NT2/D1 (cell line): ENCODE measurements at places on chromosomes 6 and 20.

- no peak for DNase-seq
These were observed 179.3 kb upstream of the HDDC2 start for GRCh38 chr6:125481056-125481455.

DNA sequence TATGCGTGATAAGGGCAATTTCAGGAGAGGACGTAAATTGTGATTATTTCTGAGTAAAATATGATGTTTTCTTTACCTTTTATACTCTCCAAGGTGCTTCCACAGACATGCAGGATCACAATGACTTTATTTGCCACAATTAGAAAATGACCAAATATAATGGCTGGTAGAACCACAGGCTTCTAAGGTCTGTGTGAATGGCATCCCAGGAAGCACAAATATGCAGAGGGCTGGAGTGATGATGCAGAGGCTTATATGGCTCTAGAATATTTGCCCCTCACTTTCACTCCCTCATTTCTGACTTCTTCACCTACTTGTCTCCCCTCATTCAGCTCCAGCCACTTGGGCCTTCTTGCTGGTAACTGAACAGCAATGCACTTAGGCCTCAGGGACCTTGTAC, 502.1 kb upstream of the MAP3K7 start:
- DNase-seq: no peak

- no peak for DNase-seq
These were observed 35.4 kb downstream of the SLC16A10 start for GRCh38 chr6:111122458-111123286.

DNA sequence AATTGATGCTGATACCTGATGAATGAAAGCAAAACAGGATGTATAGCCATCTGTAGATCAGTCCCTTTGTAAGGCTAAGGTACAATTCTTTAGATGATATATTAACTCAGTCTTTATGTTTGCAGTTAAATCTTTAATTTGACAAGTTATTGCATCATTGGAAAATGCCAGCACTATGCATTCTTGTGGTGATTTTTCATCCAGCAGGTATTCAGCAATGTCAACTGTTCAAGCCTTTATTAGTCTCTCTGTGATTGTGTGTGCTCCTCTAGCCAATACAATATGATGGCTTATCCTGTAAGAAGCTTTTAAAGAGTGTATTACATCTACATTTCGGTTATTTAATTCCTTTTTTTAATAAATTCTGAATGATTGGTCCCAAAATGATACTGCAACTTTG, 34.3 kb downstream of the HLA-DMB start:
- no peak for DNase-seq

GRCh38 chr6:81857812-81858211, 105.3 kb upstream of the TENT5A start:
- DNase-seq: no peak

GRCh38 chr6:125950293-125950692, 6.3 kb upstream of the HINT3 start:
- DNase-seq: peak; percentile 9

DNA sequence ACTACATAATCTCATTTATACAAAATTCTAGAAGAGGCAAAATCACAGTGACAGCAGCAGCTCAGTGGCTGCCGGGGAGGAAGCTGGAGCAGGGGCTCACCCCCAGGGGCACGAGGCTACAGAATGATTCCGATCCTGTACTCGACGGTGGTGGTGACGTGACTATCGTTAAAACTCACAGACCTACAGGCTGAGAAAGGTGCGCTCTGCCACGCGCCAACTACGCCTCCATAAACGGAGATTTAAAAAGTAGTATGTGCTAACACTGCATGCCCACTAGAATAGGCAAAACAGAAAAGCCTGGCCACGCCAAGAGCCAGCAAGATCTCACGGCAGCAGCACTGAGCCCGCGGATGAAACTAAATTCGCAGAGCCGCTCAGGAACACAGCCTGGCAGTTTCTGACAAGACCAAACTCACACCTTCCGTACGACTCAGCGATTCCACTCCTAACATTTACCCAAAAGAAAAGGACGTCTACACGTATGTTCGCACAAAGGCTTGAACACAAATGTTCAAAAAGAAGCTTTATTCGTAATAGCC, 25.2 kb downstream of the TAF4 start:
- no peak for DNase-seq

DNA sequence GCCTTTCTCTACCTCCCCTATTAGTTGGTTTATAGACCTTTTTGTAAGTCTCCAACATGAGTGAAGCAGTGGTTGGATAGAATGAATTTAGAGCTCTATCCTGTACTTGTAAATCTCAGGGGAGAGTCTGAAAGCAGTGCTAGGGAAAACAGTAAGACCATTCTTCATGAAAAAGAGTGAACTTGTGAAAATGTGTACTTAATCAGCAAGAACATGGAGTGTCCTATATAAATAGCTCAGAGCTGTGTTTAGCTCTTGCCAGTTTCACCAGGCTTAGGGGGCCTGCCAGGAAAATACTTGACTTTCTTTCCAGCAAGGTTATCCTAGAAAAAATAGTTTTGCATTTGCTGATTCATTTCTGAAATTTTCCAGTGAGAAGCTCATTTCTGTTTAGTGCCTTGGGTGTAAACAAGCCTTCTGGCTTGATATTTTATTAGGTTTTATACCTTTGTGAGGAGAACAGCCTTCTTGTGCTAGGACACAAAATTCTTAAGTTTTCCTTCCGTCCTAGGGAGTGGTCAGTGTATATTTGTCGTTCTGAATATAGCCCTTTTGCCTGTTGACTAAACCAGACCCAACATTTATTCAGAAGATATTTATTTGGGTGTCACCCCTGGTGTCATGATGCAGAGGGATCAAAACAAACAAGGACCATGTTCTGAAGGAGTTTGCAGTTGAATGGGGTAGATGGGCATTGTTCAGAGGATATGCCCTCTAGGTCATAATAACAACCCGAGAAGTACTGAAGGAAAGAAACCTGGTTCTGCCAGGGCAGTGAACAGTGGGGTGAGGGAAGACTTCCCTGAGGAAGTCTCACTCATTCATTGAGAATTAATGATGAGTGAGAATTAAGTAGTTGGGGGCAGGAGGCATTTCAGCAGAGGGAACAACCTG, 7.6 kb downstream of the ARFGEF2 start:
- DNase-seq: no peak

DNA sequence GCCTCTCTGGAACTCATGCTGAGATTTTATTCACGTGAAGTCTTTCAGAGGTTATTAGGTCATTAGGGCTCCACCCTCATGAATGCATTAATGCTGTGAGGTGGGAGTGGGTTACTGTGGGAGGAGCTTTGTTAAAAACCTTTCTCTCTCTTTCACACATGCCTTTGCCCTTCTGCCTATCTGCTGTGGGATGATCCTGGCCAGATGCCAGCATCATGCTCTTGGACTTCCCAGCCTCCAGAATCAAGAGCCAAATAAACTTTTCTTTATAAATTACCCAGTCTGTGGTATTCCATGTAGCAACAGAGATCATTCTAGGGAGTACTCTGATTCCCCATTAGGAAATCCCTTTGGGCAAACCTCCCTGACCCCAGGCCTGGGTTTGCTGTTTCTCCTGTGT, 129.9 kb upstream of the AGPAT4 start:
- no peak for DNase-seq

GRCh38 chr6:49995278-49995677, 25.9 kb upstream of the DEFB113 start:
- no peak for DNase-seq

DNA sequence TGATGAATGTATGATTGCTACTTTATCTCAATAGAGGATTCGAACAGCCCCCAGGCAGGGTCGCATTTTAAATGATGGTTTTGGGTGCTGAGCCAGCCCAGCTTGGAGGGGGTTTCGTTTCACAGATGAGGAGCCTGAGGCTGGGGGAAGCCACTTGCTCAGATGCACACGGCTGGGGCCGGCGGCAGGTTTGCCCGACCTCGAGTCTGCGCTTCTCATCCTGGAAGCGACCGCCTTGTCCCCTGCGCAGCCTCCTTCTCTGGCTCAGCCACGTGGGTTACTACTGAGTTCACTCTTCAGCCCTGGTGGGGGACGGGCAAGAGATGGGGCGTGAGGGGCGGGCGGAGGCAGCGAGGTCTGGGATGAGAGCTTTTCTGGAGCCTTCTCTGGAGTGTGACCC, 25.3 kb downstream of the NTSR1 start:
- no peak for DNase-seq

GRCh38 chr20:52410731-52411234, 219.2 kb upstream of the ZFP64 start:
- DNase-seq: no peak

DNA sequence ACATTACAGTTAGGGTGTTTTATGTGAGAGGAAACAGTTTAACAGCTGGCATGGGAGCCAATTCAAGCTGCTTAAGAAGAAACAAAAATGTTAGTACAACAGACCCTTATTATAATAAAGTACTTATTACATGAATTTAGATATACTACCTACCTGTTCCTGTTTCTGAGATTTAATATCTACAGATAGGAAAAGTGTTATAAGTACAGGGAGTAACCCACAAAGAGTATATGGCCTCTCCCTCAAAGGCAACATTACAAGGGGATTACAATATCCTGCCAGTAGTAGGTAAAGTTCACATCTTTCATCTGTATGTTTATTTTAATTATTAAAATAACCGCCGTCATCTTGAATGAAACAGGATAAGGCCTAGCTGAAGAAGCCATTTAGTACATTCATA, 1.8 kb upstream of the ME1 start:
- no peak for DNase-seq

DNA sequence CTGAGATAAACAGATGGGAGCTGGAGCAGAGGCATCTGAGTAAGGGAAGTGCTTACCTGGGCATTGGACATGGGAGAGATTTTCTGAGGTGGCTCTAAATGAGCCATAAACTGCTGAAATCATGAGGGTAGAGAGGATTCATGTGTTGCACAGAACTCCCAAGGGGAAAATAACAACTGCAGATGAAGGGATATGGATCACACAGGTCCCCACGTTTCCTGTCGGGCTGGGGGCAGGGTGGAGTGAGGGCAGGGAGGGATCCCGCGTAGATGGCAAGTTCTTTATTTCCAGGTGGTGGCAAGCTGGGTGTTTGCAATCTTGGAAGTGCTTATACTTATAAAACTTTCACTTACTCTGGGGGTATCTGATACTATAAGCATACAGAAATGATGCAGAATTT, 422.6 kb upstream of the FLRT3 start:
- DNase-seq: no peak

DNA sequence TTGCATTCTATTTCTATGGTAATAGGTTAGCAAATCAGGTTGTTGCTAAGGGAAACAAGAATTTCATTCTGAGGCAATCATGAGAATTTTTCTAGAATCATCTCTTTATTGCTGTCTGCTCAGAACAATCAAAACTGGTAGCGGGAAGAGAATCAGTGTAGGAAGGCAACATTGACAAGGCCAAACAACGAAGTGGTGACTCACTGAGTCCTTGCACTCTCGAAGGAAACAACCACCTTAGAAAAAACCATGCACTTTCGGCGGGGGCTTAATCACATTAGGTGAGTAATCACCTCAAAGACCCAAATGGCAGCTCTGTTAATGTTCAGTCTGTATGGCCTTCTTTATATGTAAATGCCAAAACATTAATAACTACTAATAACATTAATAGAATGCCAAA, 78.8 kb upstream of the MAP7 start:
- DNase-seq: no peak

DNA sequence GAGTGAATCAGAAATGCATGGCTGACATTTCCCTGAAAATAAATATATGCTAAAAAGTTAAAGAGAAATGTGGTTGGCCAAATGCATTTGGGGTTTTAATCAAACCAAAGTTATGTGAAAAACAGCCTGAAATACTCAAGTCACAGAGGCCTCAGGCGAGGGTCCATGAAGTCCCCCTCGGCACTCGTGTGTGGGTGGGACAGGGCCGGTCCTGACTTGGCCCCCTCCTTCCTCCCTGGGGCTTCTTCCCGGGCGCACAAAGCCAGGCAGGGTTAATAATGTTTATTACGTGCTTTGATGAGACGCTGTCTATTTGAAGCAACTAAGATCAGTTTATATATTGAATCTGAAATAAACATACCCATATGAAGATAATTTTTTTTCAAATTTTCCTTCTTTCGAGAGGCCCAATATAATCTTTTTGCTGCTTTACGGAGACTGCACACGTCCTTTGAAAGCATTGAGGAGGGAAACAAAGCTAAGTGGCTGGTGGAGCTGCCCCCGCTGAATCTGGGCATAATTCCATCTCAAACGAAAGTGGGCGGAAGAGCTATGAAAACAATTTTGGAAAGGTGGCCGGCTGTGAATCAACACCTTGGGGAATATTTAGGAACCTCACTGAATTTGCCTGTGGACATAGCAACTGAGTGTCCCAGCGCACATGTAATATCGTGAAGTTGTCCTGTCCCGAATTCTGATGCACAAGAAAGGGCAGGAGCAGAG, 55.8 kb upstream of the SMOC2 start:
- no peak for DNase-seq

- no peak for DNase-seq
These were observed 1.2 kb upstream of the TP53RK start for GRCh38 chr20:46690219-46691106.

- DNase-seq: no peak
These were observed 62.6 kb upstream of the ATXN1 start for GRCh38 chr6:16823718-16824352.

GRCh38 chr6:2865694-2866151, 24.1 kb upstream of the SERPINB1 start:
- DNase-seq: no peak

GRCh38 chr6:753486-753885, 60.5 kb upstream of the EXOC2 start:
- no peak for DNase-seq

DNA sequence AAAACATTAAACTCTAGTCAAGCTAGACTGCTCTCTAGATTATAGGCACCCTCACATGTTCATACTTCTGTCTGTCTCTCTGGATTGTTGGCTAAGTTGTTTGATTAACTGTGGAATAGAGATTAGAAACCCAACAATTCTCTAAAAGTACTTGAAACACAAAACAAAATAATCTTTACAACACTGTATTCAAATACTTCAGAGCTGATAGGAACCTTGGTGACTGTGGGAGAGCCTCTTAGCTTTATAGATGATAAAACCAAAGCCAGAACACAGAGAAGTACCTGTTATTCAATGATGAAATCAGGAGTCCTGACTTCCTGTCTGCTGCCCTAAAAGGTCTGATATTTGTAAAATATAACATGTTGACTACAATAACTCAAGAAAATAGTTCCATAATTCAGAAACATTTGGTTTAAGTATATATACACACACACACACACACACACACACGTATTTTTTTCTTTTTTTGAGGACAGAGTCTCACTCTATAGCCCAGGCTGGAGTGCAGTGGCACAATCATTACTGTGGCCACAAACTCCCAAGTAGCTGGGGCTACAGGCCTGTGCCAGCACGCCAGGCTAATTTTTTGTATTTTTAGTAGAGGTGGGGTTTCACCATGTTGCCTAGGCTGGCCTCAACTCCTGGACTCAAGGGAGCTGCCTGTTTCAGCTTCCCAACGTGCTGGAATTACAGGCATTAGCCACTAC, 222.0 kb downstream of the FUT9 start:
- DNase-seq: no peak

- DNase-seq: peak; percentile 9
These were observed 121.4 kb downstream of the TBXT start for GRCh38 chr6:166046226-166046625.

DNA sequence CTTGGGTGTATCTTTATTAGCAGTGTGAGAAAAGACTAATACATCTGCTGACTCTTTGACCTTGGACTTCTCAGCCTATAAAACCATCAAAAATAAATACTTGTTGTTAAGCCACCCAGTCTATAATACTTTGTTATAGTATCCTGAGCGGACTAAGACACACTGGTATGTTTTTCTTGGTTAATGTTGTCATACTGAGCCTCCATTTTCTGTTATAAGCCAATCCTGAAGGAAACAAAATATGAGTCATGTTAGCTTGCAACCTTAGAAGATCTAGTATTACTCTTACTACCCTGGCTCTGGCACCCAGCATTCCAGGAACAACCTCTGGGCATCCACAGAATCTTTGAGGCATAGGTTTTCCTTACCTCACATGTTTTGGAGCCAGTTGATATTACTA, 307.2 kb downstream of the FRK start:
- no peak for DNase-seq
